ENCODE measurements at places on chromosomes 5 and 9. TPM values are rescaled to one million over a fixed set of nuclear protein-coding genes. Genes with fewer than 3 reads are reported as not detected.

The SH3TC2 gene
- not detected for total RNA-seq

The RNF183 gene
- total RNA-seq, result not detected

The PRDM9 gene
- not detected for total RNA-seq

The GLRA1 gene
- total RNA-seq, result not detected

The GFM2 gene
- total RNA-seq, result 33.2 TPM

The CCDC69 gene
- total RNA-seq, result 50.5 TPM

The SEMA6A gene
- total RNA-seq, result not detected

The MRPL36 gene
- total RNA-seq, result 97.3 TPM

The PIP5K1B gene
- 3.1 TPM for total RNA-seq

The FGF18 gene
- 0.18 TPM for total RNA-seq

The GMCL2 gene
- not detected for total RNA-seq

The GARNL3 gene
- total RNA-seq, result 2.5 TPM

All from CD8-positive, alpha-beta memory T cell (primary cell).